Ovary (tissue), 10 donors: ENCODE measurements at places on chromosomes 7 and 10. TPM values are rescaled to one million over a fixed set of nuclear protein-coding genes. Genes with fewer than 3 reads are reported as not detected.

Gene HIF1AN
- total RNA-seq, result 40.1 TPM

Gene OR2F1
- not detected for total RNA-seq

Gene CDH23
- 45.7 TPM for total RNA-seq

DNA sequence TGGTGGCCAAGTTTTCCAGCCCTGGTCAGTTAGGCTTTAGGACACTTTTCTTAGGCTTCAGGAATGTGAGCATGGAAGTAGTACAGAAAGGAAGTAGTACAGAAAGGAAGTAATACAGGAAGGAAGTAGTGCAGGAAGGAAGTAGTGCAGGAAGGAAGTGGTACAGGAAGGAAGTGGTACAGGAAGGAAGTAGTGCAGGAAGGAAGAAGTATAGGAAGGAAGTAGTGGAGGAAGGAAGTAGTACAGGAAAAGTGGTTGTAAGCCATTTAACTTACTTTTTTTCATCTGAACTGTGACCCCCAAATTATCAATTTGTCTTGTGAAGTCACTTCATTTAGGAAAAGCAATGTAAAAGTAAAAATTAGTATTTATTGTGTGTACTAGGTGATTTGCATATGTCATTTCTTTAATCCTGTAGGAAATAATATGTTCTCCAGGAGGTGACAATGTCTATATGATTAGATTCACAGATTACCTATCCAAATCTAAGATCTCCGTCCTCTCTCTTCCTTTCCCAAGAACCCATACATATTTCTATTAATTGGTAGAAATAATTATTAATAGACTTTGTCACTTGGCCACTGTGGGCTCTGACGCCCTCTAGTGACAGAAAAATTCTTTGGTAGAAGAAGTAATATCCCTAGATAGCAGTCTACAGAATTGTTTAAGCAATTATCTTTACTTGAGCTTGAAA lies 3.9 kb upstream of the FAS start:
- DNase-seq, result peak; percentile 56

- no peak for DNase-seq
Measured at GRCh38 chr10:33410860-33411234, 76.4 kb upstream of the NRP1 start.

DNA sequence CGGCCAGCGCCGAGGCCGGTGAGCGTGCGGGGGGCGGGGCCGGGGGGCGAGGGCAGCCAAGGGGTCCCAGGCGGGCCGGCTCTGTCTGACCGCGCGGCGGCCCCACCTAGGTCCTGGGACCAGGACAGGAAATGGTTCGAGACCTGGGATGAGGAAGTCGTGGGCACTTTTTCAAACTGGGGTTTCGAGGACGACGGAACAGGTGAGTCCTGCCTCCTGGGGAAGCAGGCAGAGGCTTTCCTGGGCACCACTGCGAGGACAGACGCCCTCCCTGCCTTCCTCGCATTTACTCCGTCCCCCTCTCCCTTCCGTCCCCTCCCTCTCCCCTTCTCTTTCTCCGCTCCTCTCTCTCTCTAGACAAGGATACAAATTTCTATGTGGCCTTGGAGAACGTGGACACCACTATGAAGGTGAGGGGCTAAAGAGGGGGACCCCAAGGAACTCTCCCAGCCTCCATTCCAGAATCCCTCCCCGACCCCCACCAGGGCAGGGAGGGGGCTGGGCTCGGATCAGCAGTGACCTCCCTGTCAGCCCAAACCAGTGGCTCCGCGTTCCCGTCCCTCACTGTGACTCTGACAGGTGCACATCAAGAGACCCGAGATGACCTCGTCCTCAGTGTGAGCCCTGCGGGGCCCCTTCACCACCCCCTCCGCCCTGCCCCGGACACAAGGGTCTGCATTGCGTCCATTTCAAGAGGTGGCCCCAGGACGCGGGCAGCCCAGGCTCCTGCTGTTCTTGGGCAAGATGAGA lies 2.6 kb upstream of the MUC12 start:
- no peak for DNase-seq

GRCh38 chr7:90111-91063 lies 102.0 kb upstream of the FAM20C start:
- no peak for DNase-seq

GRCh38 chr10:72323771-72324191 lies 30.9 kb downstream of the DNAJB12 start:
- no peak for DNase-seq

DNA sequence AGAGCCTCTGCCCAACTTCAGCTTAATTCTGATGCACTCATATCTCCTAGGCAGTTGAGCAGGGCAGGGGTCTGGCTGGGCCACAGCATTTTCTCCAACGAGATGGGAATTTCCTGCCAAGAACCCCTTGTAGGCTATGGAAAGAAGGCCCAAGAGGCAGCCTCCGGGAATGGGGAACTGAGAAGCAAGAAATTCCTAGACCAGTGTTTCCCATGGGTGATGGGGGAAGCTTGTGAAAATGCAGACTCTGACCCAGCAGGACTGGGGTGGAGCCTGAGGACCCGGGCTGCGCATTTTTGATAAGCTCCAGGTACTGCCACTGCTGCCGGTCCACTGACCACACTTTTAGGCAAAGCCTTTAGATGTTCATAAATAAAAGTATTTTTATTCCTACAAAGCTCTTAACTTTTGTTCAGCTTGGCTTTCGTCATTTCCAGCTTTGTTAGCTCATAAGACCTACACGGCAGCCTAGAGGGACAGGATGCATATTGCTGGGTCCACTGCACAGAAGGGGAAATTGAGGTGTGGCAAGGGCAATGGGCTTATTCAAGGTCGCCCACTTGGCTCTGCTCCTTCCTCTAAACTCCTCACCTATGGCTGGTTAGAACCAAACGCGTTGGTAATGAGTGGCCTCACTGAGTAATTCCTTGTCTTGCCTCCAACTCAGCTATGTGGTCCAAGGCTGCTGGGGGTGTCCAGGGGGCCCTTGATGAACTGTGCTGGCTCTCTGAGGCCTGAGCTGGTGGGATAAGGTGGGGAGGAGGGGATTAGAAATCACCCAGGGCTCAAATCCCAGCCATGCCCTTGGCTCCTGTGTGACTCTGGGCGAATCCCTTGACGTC lies 29.5 kb downstream of the ZCCHC24 start:
- peak; percentile 11 for DNase-seq

DNA sequence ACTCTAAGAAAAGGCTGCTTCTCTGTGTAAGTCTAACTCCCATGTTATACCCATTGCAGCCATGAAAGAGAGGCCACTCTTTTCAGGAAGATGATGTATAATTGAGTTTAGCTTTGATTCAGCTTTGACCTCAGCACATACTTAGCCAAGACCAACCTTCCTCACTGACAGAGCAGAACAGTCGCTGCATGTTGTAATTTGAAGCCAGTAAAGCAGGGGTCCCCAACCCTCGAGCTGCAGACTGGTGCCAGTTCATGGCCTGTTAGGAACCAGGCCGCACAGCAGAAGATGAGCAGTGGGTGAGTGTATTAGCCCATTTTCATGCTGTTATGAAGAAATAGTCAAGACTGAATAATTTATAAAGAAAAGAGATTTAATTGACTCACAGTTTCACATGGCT lies 223.9 kb downstream of the GPR158 start:
- DNase-seq, result no peak

DNA sequence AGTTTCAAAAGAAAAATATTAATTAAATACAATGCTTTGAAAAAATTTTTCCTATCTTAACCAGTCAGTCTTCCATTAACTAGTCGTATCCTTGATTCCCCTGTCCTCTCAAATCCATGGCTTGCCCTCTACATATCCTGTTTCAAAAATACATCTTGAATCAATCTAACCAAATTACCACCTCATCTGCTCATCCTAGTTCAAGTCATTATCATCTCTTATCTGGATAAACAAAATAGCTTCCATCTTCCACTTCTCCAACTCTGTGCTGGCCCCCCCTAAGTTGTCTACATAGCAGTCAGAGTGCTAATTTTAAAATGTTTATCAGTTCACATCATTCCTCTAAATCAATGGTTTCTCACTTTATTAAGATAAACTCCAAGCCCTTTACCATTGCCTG lies 125.4 kb downstream of the HBP1 start:
- DNase-seq, result no peak

DNA sequence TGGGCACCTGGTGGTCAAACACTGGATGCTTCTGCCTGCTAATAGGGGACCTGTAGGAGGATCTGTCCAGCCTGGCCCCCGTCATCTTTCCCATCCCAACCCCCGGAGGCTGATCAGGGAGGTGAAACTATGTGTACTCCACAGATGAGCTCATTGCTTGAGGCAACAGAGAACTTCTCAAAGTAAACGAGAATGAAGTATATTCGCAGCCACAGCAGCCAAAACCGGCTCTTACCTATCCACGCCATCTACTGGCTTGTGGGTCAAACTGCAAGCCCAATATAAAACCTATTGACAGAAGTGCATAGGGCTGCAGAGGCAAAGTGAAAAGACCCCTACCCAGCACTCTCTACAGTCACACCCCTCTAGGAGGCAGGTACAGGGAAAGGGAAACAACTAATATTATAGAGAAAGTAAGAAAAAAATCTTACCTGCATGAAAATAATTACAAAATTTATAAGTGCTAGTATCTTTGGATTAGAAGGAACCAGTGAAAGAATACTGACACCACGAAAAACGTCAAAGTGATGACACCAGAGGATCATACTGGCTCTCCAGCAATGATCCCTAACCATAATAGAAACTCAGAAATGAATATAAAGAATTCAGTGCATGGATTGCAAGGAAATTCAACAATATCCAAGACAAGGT lies 973.5 kb downstream of the ANKRD7 start:
- DNase-seq, result no peak
